Cardiac atrium fibroblast (primary cell): ENCODE measurements at places on chromosomes 7 and 10. TPM values are rescaled to one million over a fixed set of nuclear protein-coding genes. Genes with fewer than 3 reads are reported as not detected.

MUC3A gene
- not detected in 2 replicates for total RNA-seq

PAPOLB gene
- 0.18 and 0.49 TPM in 2 replicates for total RNA-seq

KDM7A gene
- 3.1 and 3.7 TPM in 2 replicates for total RNA-seq

OGDHL gene
- 0.49 TPM in 1 of 2 replicates, not detected in the other for total RNA-seq

LBX1 gene
- under 0.01 TPM in 1 of 2 replicates, not detected in the other for total RNA-seq

SLC29A3 gene
- total RNA-seq, result 1.3 TPM in 2 replicates

OR2A12 gene
- not detected in 2 replicates for total RNA-seq

DNAH11 gene
- under 0.01 TPM in 2 replicates for total RNA-seq

LRIT1 gene
- total RNA-seq, result not detected in 2 replicates

ADAP1 gene
- 11.4 and 13.9 TPM in 2 replicates for total RNA-seq

CFTR gene
- not detected in 2 replicates for total RNA-seq

COL28A1 gene
- total RNA-seq, result not detected in 2 replicates

CYP3A4 gene
- total RNA-seq, result not detected in 2 replicates

CALML5 gene
- not detected in 2 replicates for total RNA-seq

RNF133 gene
- total RNA-seq, result not detected in 2 replicates

MSMB gene
- total RNA-seq, result not detected in 2 replicates

GARIN1A gene
- total RNA-seq, result under 0.01 and 0.72 TPM in 2 replicates

LIPN gene
- not detected in 2 replicates for total RNA-seq

MMS19 gene
- 85.4 and 88.3 TPM in 2 replicates for total RNA-seq

FFAR4 gene
- total RNA-seq, result not detected in 2 replicates

KLF14 gene
- not detected in 2 replicates for total RNA-seq

ADRA2A gene
- total RNA-seq, result 0.16 and 0.36 TPM in 2 replicates

PLAC9 gene
- 89.7 and 128 TPM in 2 replicates for total RNA-seq

PDE6C gene
- not detected in 2 replicates for total RNA-seq

C10orf62 gene
- not detected in 2 replicates for total RNA-seq

ZMYND11 gene
- total RNA-seq, result 32.4 and 40.3 TPM in 2 replicates

PRSS2 gene
- not detected in 2 replicates for total RNA-seq

OR6V1 gene
- total RNA-seq, result not detected in 2 replicates
